ENCODE measurements at places on chromosomes 12 and 14. TPM values are rescaled to one million over a fixed set of nuclear protein-coding genes. Genes with fewer than 3 reads are reported as not detected.

CELA1 gene
- not detected for total RNA-seq

REC8 gene
- total RNA-seq, result 0.91 TPM

TAS2R43 gene
- total RNA-seq, result not detected

MGST1 gene
- total RNA-seq, result 11.4 TPM

DDIT3 gene
- total RNA-seq, result 45.3 TPM
